ENCODE measurements at places on chromosomes 16 and 17.

DNA sequence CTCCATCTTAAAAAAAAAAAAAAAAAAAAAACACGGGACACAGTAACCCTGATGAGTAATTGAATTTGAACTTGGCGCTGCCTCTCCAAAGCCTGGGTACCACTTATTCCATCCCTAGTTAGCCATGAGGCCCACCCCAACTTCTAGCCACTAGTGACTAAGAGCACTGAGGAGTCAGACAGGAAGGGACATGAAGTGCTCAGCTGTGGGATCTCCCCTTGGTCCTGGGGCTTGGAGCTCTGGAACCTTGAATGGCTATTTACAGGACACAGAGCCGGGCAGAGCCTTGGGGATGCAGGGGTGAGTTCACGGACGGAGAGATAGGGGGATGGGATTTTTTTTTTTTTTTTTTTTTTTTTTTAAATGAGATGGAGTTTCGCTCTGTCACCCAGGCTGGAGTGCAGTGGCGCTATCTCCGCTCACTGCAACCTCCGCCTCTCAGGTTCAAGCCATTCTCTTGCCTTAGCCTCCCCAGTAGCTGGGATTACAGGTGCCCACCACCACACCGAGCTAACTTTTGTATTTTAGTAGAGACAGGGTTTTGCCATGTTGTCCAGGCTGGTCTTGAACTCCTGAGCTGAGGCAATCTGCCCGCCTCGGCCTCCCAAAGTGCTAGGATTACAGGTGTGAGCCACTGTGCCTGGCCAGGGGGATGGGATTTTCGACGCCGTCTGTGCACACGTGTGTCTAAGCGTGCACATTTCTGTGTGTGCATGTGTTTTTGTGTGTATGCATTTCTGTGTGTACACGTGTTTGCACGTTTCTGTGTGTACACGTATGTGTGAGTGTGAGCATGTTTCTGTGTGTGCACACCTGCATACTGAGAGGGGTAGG, 20.4 kb upstream of the CIBAR2 start:
- no peak for DNase-seq

DNA sequence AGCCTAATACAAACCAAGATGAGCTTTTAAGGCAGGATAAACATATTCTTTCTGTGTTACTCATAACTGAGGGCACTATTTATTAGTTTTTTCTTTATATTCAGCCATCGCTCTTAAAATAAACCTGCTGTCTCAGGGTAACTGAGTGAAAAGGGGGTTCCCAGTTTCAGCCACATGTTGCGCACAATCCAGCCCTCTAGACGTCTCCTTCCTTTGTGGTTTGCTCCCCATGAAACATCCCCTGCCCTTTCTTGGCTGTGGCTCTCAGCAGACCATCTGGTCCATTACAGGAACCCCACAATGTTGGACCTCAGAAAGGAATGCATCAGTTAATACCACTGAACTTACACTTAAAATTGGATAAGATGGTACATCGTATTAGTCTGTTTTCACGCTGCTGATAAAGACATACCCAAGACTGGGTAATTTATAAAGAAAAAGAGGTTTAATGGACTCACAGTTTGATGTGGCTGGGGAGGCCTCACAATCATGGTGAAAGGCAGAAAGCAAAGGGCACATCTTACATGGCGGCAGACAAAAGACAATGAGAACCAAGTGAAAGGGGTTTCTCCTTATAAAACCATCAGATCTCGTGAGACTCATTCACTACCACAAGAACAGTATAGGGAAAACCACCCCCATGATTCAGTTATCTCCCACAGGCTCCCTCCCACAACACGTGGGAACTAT, 12.6 kb upstream of the IL21R start:
- DNase-seq = no peak

GRCh38 chr17:45162025-45162687, 481 bp downstream of the HEXIM2 start:
- no peak for DNase-seq

DNA sequence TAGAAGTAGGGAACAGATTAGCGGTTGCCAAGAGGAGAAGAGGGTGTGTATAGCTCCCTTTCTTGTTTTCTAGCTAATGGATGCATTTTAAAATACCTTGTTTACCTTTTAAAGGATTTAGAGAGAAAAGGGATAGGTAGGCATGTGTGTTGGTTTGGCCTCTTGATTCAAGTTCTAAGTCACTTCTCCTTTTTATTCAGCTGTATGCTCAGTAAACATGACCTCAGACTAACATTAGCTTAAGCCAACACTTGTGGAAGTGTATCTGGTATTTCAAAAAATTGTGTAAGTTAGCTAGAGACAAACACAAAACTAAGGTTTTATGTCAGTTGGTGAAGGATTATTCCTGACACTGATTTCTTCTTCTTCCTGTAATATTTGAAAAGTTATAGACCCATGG, 204.1 kb upstream of the NOG start:
- DNase-seq = no peak

All from stimulated activated CD4-positive, alpha-beta T cell treated with anti-CD3 and anti-CD28 coated beads, Interleukin-1b, Interleukin-23, amount 100 ng/mL, for 48 hours (primary cell).